ENCODE measurements at places on chromosomes 12 and 14. TPM values are rescaled to one million over a fixed set of nuclear protein-coding genes. Genes with fewer than 3 reads are reported as not detected.

DNA sequence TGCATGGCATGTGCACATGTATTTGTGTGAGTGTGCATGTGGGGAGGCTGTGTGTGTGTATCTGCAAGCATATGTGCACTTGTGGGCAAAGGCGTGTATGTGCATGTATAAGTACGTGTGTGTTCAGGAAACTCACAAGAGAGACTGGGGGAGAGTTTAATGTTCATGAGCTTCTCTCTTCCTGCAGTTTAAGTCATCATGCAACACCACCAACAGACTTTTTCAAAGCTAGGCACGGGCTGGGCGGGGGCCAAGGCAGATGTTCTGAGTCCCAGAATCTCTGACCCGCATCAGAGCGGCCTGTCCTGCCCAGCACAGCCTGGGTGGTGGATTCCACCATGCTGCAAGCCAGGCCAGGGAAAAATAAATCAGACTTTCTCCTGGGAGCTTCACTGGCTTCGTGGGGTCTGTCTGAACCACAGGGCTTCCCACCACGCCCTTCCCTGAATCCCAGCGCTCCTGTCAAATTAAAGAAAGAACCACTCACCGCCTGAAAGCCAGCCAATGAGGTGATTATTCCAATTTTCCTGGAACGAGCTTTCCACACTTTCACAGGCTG, 75.7 kb downstream of the PITPNM2 start:
- DNase-seq, result peak; percentile 79

DNA sequence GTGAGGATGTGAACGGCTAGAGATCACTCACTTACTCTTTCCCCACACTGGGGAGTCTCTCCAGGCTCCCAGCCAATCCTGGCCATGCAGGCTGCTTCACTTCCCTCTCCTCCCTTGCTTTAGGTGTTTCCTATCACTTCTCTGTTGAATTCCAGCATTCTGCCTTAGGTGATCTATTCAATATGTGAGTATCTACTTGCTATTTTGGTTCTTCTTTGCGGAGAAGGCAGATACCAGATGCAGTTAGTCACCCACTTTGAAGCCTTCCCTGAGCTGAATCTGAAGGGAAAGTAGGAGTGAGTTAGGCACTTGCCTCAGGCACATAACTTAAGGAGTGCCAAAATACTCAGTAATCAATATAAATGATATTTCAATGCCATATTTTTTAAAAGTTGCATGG, 36.0 kb upstream of the FAR2 start:
- DNase-seq, result no peak

DNA sequence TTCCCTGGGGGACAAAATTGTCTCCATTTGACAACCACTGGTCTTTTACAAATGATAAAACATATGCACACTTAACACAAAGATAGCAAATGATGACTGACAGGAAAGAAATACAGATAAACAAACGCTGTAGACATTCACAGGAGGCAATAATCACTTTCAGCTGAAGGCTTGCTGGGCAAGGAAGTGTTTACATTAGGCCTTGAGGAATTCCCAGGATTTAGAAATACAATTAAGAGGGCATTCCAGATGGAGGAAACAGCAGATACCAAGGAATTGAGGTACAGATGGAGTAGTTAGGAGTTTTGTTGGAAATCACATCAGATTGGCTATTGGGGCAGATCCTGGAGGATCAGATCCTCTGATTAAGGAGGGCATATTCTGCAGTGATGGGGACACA, 93.9 kb downstream of the DYRK2 start:
- no peak for DNase-seq

- DNase-seq, result no peak
Observed at GRCh38 chr14:78627114-78627513, 456.9 kb downstream of the NRXN3 start.

GRCh38 chr12:109737631-109738030, 24.0 kb downstream of the FAM222A start:
- no peak for DNase-seq

Gene ADSS1
- total RNA-seq, result 156 TPM
